ENCODE measurements at places on chromosomes 7 and 10.
A peak's percentile ranks its signal among the peaks of the same experiment; 100 is the strongest.

GRCh38 chr7:149846436-149847046 is 8.4 kb downstream of the ZNF862 start:
- DNase-seq, result no peak

- DNase-seq, result no peak
Measured at GRCh38 chr10:127618797-127619196, 69.7 kb downstream of the NPS start.

GRCh38 chr7:1864161-1864940 is 194.3 kb downstream of the ELFN1 start:
- no peak for DNase-seq

GRCh38 chr10:6924166-6924565 is 344.1 kb upstream of the PRKCQ start:
- no peak for DNase-seq

DNA sequence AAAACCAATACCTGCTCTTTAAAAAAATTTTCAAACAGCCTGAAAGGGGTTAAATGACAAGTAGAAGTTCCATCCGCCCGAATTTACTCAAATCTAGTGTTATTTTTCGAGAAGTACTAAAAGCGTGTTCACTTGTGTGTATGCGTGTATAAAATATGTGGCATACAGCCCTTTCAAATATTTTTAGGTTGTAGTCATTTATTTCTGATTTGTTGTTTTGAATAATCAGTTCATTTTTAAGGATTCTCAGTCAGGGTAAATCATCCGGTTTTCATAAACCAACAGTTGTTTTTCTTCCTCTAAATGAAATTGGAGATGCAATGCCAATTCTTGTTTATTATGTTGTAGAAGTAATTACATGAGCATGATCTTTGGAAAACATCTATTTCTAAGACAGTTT is 6.9 kb upstream of the SUN1 start:
- DNase-seq, result no peak

DNA sequence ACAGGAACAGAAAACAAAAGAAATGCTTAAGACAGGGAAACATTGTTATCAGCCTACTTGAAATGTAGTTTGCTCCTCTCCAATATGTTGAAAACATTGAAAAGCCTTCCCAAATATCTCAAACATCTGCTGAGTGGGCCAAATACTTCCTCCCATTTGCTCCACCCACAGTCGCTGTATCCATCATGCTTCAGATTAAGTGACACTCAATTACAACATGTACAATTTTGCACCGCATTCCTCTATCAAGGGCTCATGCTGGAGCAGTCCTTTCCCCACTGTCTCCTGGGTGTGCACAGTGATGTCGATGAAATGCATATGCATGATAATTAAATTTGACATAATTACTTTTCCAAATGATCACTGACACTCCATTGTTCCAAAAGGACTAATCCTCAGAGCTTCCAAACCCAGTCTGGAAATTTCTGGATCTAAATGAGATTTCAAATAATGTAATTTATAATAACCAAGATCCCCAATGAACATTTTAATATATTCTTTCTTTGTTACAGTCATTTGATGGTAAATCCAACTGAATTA is 604.6 kb downstream of the GRID1 start:
- no peak for DNase-seq

DNA sequence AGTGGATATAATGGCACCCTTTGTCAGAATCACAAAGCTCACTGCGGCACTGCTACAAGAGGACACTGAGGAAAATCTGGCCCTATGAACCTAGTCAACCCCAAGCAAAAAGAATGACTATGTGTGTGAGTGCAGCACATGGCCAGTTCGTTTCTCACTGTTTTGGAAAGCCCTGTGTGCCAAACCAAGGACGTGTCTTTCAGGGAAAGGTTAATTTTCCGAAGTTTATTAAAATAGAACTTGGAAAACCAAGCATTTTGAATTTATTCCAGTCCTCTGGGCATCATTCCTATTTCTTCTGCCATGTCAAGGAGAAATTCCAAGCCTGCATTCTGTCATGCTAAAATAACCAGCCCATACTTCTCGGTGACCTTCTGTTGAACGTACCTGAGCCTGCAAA is 471.8 kb downstream of the PLXDC2 start:
- no peak for DNase-seq

GRCh38 chr7:11533229-11533820 is 298.7 kb downstream of the THSD7A start:
- no peak for DNase-seq

GRCh38 chr10:17851611-17852010 is 42.5 kb downstream of the MRC1 start:
- DNase-seq, result no peak

GRCh38 chr10:13310518-13311176 is 10.8 kb upstream of the PHYH start:
- DNase-seq, result no peak

GRCh38 chr10:132016514-132016913 is 34.8 kb upstream of the BNIP3 start:
- no peak for DNase-seq

GRCh38 chr7:135742371-135742770 is 6.2 kb downstream of the FAM180A start:
- DNase-seq, result no peak

DNA sequence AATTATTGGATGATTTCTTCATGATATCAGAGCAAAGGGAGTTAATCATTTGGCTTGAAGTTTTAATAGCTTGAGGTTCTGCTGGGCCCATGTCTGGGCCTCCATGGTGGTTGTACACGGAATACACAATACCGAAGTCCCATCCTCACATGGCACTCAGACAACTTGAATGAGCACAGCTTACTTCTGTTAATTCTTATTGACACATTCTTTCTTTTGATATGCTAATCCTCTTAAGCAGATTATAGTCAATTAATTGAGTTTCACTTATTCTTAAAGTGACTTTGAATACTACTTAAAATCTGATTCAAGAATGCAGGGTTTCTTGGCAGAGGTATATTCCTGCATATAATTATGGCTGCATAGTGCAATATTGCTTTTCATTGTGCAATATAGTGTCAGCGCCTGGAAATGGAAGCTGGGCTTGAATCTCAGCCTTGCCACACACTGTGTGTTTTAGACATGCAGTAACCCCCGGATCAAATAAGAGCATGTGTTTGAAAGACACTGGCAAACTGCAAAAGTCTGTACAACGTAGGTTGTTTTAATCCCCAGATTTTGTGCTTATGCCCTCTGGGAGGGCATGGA is 543.5 kb upstream of the ADARB2 start:
- DNase-seq, result no peak

- peak; percentile 67 for DNase-seq
Measured at GRCh38 chr10:91006752-91007346, 86.0 kb upstream of the ANKRD1 start.

DNA sequence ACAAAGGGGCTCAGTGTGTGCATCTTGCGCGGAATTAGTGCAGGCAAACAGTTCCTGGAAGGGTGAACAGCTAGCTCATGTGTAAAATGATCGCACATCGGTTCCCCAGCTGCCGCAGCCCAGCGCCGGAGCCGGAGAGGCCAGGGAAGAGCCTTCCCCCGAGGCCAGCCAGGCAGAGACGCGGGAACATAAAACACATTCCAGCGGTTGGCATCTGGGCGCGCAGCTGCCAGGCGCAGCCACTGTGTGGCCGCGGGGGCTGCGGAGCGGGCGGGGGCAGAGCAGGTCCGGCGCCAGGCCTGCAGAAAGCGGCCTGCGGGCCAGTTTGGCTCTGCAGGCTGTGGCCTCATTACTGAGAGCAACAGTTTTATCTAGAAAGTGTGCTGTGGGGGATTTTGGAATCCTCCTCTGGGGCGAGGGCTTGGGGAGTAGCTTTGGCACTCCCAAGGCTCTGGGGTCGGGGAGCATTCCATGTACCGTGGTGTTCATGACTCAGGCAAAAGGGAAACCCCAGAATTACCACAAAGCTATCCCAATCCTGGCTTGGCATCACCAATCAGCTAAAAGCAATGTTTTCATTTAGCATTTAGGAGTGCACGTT is 74.3 kb downstream of the SAMD9 start:
- DNase-seq, result no peak

GRCh38 chr10:121580276-121581116 is 17.7 kb downstream of the FGFR2 start:
- no peak for DNase-seq

- no peak for DNase-seq
Measured at GRCh38 chr10:3046981-3047547, 20.3 kb upstream of the PFKP start.

DNA sequence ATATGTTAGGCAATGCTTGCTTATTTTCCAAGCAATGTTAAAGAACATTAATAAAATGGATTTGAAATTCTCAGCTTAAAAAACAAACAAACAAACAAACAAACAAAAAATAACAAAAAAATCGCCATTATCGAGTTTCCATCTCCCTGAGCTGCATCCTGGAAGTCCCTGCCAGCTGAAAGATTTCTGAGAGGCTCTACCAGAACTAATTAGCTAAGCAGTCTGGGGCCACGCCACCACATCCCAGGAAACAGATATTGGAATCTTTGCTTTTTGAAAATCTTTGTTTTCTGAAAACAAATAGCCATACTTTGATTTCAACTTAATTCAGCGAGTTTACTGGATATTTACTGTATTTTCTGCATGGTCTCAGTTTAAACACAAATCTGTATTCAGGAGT is 143.6 kb downstream of the LSMEM1 start:
- no peak for DNase-seq

- no peak for DNase-seq
Measured at GRCh38 chr7:94067047-94067446, 62.9 kb upstream of the BET1 start.

- DNase-seq, result no peak
Measured at GRCh38 chr7:131827421-131827820, 271.0 kb upstream of the PODXL start.

DNA sequence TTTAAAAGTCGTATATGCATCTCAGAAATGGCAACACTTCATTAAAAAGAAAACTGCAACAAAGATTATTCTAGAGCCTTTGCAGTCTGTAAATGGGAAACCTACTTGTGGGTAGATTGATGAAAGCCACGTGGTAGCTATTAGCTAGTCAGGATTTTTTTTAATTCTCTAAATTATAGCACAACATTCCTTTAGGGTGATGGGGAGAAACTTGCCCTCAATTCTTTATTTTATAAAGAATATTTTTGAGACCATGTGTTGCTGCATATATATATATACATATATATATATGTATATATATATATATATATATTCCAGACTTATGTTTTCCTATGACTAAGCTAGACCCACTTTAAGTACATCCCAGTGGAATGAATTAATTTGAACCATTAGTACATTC is 118.0 kb downstream of the PPP1R3A start:
- DNase-seq, result no peak

DNA sequence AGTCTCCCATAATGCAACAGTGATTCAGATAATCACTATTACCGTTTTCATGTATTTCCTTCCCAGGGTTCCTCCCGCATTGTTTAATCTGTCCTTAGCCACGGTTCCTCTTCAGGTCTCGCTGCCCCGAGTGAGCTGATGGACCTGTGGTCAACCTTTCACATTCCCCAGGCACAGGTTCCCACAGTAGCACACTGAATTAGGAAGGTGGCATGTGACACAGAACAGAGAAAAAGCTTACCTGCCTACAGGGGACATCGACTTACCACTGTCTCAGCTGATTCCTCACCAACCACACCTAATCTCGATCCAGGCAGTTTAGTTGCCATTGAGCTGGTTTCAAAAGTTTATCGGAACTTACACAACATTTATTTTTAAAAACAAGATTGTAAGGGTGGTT is 72.2 kb downstream of the MTURN start:
- DNase-seq, result no peak

DNA sequence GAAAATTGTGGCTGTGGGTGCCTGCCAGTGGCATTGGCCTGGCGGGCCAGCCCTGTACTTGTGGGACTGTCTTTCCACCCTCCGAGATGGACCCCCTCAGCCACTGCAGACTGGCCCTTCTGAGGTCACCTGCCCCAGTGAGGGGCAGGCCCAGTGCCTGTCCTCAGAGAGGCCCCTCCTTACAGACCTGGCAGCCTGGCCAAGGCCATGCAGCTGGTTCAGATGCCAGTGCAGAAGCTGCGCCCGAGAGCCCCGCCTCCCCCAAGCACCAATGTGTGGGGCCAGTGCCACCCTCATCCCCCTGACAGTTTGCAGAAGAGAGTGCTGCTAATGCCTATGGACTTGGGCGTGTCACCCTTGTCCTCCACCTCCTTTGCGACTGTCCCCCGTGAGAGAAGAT is 10.0 kb downstream of the ZNF316 start:
- no peak for DNase-seq
